CD4-positive, alpha-beta T cell treated with Interleukin-2 at 100 ng/mL for 4 hours (primary cell): ENCODE measurements at places on chromosomes 4 and X.

DNA sequence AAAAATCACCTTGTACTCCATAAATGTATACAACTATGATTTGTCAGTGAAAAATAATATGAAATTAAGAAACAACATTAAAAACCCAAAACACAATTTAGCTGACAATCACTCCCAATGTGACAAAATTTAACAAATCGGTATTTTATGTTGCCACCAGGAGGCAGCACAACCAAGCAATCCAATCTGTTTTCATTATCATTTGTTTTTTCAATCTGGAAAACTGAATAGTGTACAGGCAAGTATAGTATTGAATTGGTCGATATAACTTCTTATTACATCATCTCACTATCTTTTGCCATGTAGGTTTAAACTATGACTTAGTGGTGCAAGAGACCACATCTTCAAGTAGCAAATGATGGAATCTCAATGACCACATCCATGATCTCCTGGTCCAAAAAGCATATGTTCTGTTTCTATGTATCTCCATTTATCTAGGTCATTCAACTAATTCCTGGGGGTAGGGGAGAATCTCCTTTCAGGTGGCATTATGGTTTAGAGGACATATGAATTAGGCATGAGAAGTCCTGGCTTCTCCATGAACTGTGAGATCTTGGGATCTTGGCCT is 112.9 kb upstream of the AGA start:
- DNase-seq, result peak; percentile 14

DNA sequence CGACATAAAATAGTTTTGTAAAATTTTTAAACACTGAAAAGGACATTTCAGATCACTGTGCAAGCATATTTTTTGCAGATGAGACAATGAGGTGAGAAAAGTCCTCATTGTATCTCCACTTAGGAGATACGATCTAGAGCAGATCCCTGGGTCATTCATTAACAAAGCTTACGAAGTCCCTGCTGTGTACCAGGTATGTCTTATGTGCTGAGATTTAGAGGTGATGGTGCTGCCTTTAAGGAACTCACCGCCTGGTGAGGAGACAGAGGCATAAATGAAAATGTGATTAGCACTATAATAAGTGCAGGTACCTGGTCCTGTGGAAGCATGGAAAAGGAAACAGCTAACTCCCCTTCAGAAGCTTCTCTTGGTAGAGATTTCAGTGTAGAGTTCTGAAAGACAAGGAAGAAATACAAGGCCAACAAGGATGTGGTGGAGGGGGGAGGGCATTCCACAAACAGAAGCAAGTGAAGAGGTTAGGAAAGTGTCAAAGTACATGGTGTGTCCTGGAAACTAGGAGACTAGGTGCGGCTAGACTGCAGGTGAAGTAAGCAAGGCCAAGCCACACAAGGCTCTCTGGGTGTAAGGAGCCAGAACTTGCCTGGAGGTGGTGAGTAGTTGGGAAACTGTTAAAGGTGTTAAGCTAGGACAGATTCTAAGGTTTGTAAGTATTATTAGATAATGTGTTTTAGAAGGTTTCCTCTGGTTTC is 1.5 kb upstream of the NDNF start:
- DNase-seq, result no peak

GRCh38 chr4:93466446-93466845 is 362.1 kb upstream of the ATOH1 start:
- DNase-seq, result no peak

DNA sequence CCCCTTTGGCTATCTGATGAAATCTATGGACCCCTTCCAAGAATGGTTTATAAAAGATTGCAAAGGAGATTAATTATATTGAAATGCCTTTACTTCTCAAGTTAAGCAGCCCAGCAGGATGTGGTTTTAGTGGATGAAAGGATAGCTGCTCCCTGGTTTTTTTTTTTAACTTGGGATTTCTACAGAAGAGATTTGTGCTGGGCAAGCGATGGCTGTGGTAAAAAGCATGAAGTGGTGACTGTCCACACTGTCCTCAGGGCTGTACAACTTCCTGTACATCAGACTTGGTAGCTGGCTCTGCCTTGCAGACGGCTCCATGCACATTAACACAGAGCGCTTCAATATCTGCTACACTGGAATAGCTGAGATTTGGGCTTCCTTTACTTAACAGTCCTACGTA is 321.7 kb downstream of the DHX15 start:
- no peak for DNase-seq
